GM12892 (cell line): ENCODE measurements at places on chromosomes 4 and X.
A peak's percentile ranks its signal among the peaks of the same experiment; 100 is the strongest.

DNA sequence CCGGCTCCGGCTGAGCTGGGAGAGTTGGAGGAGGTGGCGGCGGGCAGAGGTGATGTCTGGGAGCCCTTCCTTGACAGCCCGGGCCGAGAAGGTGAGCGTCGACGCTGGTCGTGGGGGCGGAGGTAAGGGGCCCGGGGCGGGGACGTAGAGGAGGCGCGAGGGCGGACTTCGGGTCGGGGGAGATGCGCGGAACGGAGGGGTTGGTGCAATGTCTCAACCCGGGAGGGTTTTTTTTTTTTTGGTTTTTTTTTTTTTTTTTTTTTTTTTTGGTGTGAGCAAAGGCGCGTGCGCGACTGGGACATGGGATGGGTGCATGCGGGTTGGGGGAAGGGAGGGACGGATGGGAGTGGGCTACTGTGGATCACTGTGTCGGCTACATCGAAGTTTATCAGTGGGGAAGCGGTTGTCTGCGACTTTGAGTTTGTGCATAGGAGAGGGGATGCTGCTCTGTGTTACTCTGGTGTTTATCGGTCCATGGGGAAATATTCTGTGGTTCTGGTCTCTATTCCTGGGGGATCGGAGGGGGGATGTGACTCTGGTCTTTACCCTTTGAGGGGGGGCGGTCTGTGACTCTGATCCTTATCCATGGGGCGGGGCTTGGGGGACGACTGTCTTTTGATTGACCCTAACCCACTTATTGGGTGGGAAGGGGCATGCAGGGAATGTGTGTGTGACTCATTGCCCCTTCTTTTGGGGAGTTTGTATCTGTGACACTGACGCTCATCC, 537 bp downstream of the RBM10 start:
- DNase-seq: peak; percentile 36

DNA sequence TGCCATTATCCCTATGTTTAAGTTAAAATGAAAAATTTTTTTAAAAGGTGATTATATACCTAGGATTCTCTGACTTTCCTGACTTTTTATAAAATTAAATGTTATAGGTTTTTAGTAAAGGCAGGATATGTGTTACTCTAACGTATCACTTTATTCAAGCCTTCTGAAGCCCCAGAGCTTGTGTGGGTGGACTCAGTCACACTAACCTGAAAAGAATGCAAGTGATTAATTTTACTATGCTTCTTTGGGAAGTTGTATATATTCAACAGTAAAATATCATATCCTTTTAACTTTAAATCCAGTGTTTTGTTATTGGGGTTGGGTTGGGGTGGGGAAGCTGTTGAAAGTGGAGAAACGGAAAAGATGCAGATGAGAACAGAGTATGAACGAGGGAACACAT, 22.8 kb downstream of the PDLIM3 start:
- no peak for DNase-seq

- no peak for DNase-seq
Measured at GRCh38 chrX:129830494-129830893, 13.2 kb downstream of the ZDHHC9 start.

DNA sequence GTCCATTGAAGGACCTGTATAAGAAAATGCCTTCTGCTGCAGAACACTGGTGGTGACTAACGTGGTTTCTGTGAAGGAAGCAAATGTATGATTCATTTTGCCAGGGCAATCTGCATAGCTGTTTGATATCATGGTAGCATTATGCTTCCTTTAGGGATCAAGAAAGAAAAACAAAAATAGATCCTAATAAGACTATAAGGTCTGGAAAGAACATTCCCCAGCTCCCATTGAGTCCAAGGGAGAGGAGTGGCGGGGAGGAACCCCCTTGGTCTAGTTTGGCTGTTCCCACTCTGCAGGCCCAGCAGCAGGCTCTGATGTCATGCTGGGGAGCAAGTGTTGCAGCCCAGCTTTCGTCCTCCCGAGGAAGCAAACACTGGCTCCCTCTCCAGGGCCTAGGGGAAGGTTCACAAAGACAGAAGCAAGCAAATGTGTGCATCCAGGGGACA, 154.5 kb upstream of the GALNT7 start:
- no peak for DNase-seq

DNA sequence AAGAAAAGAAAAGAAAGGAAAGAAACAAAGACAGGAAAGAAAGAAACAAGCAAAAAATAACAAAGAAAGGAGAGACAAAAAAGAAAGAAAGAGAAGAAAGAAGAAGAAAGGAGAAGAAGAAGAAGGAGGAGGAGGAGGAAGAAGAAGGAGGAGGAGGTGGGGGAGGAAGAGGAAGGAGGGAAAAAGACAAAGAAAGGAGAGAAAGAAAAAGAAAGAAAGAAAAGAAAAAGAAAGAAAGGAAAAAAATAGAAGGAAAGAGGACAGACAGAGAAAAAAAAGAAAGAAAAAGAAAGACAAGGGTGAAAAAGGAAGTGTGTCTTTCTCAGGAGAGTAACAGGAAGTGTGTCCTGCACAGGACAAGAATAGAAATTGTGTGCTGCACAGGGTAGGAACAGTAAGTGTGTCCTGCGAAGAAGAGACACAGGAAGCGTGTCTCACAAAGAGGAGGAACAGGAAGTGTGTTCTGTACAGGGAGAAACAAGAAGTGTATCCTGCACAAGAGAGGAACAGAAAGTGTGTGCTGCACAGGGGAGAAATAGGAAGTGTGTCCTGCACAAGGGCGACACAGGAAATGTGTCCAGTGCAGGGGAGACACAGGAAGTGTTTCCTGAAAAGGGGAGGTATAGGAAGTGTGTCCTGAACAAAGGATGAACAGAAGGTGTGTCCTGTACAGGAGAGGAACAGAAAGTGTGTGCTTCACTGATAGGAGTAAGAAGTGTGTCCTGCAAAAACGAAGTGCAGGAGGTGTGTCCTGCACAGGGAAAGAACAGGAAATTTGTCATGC, 101.2 kb downstream of the ARSF start:
- DNase-seq: no peak

GRCh38 chr4:3016961-3017360, 53.6 kb downstream of the GRK4 start:
- DNase-seq: no peak

DNA sequence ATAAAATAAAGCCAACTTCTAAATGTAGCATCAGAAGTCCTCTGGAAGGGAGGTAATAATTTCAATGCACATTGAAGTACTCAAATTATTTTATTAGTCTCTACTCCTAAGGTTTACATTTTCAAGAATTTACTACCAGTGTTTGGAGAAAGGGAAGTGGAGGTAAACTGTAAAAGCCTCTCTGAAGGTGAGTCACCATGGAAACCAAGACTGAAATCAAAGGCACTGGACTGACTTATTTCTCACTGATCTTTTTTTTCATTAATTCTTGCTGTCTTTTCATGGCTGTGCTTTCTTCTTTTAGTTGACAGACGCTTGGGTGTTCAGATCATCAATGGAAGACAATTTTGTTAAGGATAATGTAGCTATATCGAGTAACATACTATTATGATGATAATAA, 9.7 kb downstream of the SLC39A8 start:
- no peak for DNase-seq
